ENCODE measurements at places on chromosomes 3 and 15.

GRCh38 chr3:22371607-22372291 lies 620.7 kb upstream of the ZNF385D start:
- DNase-seq: no peak

- no peak for DNase-seq
Observed at GRCh38 chr3:20047976-20048883, 8.0 kb downstream of the KAT2B start.

DNA sequence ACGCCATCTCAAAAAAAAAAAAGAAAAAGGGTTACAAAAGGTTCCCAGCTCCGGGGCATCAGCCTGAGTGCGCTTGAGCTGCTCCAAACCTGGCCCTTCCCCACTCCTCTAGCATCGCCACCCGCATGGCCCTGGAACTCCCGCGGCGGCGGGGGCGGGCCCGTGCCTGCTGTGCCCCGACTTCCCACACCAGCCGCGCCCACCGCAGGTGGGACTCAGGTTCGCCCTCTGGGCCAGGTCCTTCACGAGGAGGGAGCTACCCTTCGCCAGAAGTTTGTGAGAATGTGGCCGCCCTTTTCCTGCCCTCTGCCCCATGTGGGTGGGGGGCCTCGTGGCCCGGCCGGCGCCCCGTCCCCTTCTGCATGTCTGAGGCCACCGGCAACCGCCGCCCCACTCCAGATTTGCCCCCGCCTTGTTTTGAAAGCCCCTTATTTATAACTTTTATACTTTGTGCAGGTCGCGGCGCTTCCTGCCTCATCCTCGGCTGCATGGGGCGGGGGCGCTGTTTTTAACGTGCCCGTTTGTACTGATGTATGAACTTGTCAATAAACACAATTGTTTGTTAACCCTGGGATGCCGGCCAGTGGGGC lies 507 bp upstream of the JMJD7 start:
- no peak for DNase-seq

- no peak for DNase-seq
Observed at GRCh38 chr3:17039594-17039993, 154.8 kb downstream of the PLCL2 start.

DNA sequence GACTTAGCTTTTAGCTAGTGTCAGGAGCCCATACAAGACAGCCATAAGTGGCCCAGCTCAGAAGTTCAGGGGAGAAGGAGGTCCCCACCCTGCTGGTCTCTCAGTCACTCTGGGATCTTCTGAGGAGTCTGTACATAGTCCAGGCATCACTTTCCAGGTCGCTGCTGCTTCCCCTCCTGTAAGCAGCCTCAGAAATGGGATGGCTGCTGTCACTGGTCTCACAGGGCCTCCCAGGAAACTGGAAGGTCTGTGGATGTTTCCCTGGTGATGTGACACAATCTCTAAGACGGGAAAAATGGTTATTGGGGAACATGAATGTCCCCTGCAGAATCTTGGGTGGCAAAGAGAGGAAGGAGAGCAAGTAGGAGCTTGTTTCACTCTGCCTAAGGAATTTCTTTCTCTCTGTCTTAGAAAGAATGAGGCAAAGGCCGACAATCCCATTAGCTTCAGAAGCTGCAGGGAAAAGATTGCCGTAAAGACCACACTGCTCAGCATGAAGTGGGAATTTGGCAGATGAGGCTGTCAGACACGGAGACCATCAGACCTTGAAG lies 43.2 kb upstream of the TNFAIP8L3 start:
- no peak for DNase-seq

DNA sequence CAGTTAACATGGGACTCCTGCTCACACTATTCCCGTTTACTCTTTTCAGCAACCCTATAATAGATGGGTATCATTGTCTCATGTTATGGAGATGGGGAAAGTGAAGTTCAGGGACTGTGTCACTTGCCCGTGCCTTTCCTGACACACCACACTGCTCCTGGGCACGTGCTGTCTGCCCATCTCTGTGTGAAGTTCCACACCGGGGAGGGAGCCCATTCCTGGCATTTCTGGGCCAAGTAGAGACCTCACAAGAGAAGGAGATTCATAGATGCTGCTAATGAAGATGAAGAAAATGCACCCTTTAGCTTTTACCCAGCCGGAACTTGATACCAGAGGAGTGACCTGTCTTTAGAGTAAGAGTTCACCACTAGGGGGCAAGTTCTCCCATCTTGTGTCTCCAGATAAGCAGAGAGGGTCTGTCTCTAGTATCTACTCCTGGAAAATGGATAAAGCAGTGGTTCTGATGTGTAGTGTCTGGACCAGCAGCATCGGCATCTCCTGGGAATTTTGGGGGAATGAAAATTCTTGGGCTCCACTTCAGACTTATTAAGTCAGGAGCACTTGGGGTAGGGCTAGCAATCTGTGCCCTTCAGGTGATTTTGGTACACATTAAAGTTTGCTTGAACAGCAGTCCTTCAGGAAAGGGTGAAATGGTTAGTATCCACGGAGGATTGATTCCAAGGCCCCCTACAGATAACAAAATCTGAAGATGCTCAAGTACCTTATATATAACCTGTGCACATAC lies 2.0 kb upstream of the TOPBP1 start:
- DNase-seq: no peak

DNA sequence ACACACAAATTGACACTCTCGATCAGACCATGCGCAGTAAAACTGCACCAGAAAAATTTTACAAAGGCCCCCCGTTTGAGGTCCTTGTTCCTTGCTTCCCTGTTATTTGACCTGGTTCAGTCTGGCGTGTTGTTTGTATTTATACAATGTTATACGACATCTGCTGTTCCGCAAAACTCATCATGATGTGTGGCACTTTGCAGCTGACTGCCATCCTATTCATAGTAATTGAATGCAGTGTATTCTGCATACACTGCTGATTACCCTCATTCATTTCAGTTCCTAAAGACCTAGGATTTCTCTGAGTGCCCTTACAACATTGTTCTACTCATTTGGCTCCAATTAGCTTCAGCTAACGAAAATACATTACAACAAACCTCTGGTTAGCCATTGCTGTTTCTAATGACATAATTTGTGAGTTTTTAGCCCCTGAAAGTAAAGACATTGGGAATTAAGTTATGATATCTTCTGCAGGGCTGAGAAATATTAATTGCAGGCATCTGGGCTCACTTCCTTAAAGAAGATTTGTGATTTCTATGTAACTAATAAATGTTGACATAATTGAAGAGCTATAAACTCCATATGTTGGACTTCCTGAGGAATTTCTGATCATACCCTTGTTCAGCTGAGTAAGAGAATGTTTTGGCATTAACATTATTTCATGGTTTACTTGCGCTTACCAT lies 75.7 kb downstream of the C3orf38 start:
- DNase-seq: no peak

- DNase-seq: peak; percentile 69
Observed at GRCh38 chr3:192850451-192850981, 67.1 kb downstream of the MB21D2 start.

- DNase-seq: no peak
Observed at GRCh38 chr3:117447419-117447818, 737.8 kb downstream of the TUSC7 start.

- DNase-seq: no peak
Observed at GRCh38 chr3:59867185-59868002, 817.6 kb upstream of the CFAP20DC start.

GRCh38 chr15:24823473-24823872 lies 131.3 kb upstream of the SNRPN start:
- no peak for DNase-seq
